ENCODE measurements at places on chromosomes 12 and 14.

GRCh38 chr12:109679501-109680263 lies 33.9 kb upstream of the FAM222A start:
- no peak for DNase-seq

DNA sequence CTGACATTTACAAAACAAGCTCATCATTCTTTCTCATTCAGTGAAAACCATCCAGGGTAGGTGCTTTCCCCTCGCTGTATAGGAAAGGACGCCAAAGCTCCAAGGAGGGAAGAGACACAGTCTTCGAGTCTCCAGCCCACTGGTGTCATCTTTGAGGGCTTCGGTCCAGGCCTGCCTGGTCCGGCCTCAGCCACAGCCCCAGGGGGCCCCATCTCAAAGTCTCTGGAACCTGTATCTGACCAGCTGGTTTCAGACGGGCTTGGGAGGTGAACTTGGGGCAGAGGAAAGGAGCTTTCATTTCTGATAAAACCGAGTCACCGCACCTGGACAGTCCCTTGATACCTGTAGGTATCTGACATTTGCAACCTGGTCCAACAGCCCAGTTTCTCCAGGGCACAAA lies 229.5 kb upstream of the RTL1 start:
- no peak for DNase-seq

GRCh38 chr14:20615996-20616395 lies 24.8 kb upstream of the RNASE12 start:
- DNase-seq = no peak

DNA sequence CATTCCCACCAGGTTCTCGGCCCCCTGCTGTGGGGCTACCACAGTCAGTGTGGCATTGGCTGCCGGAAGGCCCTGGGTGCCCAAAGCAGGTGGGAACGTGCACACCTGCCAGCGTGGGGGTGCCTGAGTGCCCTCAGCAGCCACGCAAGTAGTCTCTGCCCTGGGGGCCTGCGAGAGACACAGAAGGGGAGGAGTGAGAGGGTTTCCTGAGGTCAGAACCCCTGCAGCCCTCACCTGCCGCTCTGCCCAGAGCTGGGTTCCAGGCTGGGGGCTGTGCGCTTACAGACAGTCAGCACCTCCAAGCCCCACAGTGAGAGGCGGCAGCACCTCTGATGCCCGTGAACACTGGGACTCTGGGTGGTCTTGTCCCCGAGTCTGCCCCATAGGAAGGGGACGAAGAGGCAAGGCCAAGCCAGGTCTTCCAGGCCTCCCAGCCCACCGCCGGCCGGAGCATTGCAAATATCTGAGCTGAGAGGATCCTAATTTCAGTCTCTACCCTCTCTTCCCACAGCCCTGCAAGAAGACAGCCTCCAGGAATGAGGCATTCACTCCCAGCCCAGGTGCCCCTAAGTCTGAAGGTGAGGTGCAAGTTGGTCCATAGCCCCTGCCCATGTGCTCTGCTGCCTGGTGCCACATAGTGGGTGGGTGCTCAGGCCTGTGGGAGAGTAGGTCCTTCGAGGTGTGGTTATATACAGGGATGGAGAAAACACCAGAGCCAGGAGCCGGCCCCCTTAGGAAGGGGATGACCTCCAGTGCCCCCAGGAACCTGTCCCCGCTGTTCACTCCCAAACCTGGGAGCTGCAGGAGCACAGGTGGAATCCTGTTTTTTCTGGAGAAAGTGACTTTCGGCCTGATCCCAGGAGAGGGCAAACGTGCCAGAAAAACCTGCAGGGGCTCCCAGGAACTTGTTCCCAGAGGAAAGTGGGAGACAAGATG lies 291.1 kb upstream of the RTL1 start:
- no peak for DNase-seq

- no peak for DNase-seq
These were observed 255.9 kb upstream of the ARID2 start for GRCh38 chr12:45473636-45474035.

GRCh38 chr12:122158700-122159285 lies 15.2 kb downstream of the IL31 start:
- DNase-seq = no peak

GRCh38 chr14:75715926-75716780 lies 55.1 kb downstream of the TTLL5 start:
- no peak for DNase-seq

DNA sequence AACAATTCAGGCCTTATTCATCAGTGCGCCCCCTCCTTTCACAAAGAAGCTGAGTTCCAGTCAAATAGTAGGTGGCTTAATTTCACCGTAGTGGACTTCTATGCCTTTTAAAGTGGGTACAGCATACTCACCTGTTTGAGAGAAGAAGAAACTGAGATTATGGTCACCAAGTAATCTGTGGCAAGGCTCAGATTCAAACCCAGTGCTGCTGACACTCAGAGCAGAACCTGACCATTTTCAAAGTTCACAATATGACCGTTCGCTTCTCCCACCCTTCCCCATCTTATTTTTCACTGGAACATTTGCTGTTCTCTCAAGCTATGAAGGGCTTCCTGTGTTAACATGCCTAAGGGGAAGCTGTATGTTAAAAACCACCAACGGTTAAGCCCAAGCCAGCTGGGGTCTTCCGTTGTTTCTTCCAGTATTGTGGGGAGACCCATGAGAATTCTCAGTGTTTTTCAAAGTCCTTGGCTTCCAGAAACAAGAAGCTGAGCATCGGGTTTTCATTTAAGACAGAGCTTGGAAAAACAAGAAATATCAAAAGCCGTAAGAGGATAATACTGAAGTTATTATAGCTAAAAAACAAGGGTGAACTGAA lies 6.1 kb upstream of the PSMA6 start:
- DNase-seq = no peak

- no peak for DNase-seq
These were observed 373.2 kb downstream of the ATP23 start for GRCh38 chr12:58314610-58315009.

GRCh38 chr14:104903990-104904389 lies 20.7 kb upstream of the PLD4 start:
- no peak for DNase-seq

- no peak for DNase-seq
These were observed 51.0 kb downstream of the UNC79 start for GRCh38 chr14:93481758-93482157.

- DNase-seq = no peak
These were observed 140.6 kb downstream of the ITPR2 start for GRCh38 chr12:26692407-26692806.

- DNase-seq = no peak
These were observed 343.2 kb downstream of the ZFP36L1 start for GRCh38 chr14:68449561-68450181.

DNA sequence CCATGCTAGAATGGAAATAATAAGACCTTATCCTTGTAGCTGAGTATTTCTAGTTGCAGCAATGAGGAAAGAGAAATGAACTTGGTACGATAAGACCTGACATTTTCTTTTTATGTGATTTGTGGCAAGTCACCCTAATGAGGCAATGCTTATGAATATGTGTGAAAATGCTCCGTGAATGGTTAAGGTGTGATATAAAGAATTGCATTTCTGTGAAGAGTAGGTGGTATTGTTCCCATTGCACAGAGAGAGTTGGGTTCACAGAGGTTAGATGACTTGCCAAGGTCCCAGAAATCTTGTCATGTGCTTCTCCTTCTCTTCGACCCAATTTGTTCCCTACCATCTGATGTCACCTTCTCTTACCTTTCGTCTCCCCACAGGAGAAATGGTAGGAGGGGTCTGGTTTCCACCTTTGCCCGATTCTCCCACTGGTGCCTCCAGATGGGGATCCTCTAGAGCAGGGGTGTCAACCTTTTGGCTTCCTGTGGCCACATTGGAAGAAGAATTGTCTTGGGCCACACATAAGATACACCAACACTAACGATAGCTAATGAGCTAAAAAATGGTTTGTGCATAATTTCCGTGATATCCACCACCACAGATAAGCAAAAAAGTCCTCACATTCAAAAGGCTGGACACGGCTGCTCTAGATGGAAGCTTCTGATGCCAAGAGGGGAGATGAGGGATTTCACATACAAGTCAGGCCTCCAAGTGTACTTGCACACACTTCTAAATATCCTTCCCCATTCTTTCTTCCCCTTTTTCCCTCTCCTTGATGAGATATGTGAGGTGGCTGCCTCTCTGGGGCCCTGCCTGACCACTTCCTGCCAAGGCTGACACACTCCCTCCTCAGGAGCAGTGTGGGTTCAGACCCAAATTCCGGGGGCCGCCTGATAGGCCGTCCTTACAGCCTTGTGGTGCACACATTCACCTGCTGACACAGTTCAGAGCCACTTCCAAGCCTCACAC lies 96.1 kb downstream of the PLXNC1 start:
- DNase-seq = no peak

DNA sequence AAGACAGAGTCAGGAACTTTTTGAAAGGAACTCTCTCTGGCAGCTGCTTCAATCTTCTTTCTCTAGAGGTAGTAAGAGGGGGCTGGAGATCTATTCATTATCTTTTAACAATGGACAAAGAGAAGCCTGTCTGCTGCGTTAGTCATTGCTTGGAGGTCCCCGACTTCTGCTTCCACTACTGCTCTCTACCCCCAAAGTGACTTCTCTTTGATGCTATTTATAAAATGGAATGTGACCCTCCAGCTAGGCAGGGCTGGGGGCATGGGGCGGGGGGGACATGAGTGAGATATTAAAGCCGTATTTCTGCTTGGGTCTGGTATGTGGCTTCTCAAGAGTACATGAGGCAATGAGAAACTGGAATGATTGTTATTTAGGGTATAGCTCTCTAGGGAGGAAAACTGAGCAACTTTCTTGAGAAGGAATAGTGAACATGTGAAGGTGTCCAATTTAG lies 41.4 kb upstream of the NUDT4 start:
- no peak for DNase-seq

GRCh38 chr14:90587918-90588317 lies 191.1 kb downstream of the CALM1 start:
- DNase-seq = no peak

DNA sequence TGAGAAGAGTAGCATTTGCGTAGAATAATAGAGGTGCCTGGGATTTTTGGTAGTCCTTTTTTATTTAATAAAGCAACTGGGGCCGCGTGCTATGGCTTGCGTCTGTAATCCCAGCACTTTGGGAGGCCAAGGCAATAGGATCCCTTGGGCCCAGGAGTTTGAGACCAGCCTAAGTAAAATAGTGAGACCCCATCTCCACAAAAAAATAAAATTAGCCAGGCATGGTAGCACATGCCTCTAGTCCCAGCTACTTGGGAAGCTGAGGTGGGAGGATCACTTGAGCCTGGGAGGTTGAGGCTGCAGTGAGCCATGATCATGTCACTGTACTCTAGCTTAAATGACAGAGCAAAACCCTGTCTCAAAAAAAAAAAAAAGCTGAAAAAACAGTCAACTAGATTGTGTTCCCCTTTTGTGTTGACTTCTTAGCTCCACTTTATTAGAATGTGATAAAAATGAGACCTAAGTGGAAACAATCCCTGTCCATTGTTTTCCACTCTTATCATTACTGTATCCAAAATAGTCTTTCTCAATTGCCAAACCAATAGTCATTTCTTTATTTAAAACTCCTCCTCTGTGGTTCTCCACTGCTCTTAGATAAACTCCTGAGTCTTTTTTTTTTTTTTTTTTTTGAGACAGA lies 7.4 kb downstream of the PRKCH start:
- no peak for DNase-seq

DNA sequence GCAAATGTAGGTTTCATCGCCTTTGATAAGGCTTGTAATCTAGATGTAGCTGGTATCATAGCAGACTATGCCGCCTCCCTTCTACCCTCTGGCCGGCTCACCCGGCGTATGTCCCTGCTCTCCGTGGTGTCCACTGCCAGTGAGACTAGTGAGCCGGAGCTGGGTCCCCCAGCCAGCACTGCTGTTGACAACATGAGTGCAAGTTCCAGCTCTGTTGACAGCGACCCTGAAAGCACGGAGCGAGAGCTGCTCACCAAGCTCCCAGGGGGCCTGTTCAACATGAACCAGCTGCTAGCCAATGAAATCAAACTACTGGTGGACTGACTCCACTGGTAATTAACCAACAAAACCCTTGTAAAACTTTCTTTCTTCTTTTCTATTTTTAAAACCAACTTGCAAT lies 49.0 kb upstream of the A2ML1 start:
- no peak for DNase-seq

DNA sequence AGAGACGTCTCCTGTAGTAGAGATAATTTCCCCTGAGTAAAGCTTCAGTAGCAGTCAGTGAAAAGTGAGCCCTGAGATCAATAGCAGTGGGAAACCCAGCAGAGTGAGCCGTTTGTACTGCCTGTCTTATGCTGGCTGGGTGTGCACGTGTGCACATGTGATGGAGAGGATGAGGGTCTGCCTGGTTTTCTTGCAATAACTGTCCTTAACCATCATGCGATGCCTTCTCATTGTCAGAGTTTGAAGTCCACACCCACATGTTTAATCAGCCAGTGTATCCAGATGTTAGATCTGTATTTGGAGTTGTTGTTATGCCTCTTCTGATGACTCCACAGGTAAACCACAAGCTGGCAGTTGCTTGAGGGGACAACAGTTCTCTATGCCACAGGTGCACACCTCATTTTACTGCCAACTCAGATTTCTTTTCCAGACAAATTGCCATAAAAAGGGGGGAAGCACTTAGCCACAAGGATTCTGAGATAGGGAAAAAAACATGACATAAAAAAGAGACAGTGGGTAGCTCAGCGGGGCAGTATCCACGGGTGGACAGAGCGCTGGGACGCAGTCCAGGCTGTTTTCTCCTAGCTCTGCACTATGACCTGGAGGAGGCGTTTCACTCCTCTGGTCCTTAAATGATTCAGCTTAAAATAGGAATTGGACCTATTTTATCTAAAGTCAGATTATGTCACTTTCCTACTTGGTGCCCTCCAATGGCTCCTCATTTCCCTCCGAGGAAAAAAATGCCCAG lies 192.3 kb downstream of the ANO6 start:
- no peak for DNase-seq

DNA sequence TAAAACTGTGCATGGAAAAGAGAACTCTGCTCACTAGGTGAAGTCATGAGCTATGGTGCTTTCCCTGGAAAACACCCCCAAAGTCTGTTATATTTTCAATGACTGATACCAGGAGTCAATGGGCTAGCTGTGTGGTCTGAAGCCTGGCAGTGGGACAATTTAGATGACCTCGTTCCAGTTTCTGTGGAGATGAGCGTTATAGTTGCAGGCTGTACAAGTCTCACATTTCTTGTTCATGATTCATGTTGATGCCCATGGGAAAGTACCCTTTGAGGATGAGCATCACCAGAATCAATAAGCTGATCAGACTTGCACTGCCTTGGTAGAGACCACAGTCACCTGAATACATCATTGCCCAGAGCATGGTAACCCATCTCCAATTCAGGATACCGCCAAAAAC lies 70.7 kb downstream of the NOVA1 start:
- DNase-seq = no peak

- DNase-seq = no peak
These were observed 14.8 kb upstream of the FAM222A start for GRCh38 chr12:109698820-109699219.

- DNase-seq = peak; percentile 71
These were observed 1.3 kb upstream of the TEDC1 start for GRCh38 chr14:105489542-105490266.

Data from anterior cingulate cortex (tissue), 58 donors.